ENCODE measurements at places on chromosomes 4 and X. TPM values are rescaled to one million over a fixed set of nuclear protein-coding genes. Genes with fewer than 3 reads are reported as not detected.

USP17L26 gene
- total RNA-seq, result not detected

GRCh38 chr4:40421839-40422708 is 86.9 kb downstream of the CHRNA9 start:
- DNase-seq, result no peak

DNA sequence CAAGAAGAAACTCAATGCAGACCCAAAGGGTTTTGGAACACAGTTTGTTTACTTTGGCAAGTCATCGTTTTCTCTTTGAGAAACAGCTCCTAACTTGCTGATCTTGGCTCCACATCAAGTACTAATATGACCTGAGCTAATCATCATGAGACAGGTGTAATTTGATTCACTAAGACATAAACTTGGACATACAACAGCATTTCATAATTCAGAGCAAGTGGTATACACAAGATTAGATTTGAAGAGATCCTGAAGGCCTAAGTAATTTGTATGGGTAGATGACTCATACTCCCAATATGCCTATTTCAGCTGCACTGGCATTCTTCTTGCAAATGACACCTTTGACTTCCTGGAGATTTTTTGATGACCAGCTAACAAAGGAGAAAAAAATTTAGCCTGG is 1521.7 kb downstream of the RPA4 start:
- DNase-seq, result no peak

DNA sequence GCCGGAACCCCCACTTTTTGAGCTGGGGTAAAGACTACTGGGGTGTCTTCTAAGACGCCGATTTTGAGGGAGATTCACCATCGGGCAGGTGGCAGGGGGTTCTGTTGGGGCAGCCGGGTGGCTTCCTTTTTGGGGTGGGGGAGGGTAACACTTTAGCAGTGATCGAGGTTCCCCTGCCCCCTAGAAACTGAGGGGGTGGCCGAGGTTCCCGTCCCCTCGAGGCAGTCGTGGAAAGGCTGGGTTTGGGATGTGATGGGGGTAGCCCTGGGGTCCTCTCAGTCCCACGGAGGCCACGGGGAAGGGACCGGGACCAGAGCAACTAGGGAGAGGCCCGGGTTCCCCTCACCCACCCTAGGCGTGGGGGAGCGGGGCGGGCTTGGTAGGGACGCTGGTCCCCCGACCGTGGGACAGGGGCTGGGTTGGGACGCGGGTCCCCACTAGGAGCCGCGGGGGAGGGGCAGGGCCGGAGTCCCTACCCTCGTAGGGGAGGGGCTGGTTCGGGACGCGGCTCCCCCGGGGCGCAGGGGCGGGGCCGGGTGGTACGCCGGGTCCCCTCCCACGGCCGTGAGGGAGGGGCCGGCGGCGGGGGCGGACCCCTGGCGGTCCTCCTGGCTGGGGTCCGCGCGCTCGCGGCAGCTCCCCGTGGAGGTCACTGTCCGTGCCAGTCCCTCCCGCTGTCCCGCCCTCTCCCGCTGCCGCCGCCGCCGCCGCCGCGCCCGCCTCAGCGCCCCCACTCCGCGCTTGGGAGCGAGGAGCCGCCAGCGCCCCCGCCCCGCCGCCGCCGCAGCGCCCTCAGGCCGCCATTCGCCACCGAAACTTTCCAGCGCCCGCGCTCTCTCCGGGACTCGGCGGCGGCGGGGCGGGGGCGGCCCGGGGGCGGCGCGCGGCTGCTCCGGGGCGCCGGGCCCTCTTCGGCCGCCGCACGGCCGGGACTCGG is at the start of gene TBL1X:
Gene TBL1X, plus strand, starts transcription at position 624 of the 937 bp plus-strand sequence. CDS start 188,529 bp downstream, outside the sequence.
- peak; percentile 67 for DNase-seq

DNA sequence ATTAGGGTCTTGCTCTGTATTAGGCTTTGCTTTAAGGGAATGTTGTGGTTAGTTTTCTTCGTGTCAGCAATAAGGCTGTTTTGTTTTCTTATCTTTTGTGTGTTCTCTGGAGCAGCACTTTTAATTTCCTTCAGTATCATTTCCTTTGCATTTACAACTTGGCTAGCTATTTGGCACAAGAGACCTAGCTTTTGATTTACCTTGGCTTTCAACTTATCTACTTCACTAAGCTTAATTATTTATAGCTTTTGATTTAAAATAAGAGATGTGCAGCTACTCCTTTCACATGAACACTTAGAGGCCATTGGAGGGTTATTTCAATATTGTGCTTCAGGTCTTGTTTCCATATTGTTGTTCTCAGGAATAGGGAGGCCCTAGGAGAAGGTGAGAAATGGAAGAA is 68.2 kb downstream of the FAT4 start:
- no peak for DNase-seq

- DNase-seq, result no peak
These were observed 654 bp downstream of the ATOH1 start for GRCh38 chr4:93828995-93829819.

- no peak for DNase-seq
These were observed 405.6 kb downstream of the FAM47A start for GRCh38 chrX:33726281-33727160.

GRCh38 chr4:104795264-104795939 is 300.7 kb upstream of the CXXC4 start:
- DNase-seq, result no peak

GRCh38 chr4:24824720-24825119 is 29.3 kb downstream of the SOD3 start:
- no peak for DNase-seq

Data from testis (tissue), 5 donors.